NCI-H446 (cell line): ENCODE measurements at places on chromosomes 7 and 10.
A peak's percentile ranks its signal among the peaks of the same experiment; 100 is the strongest.

- DNase-seq: no peak
Observed at GRCh38 chr10:79310200-79310865, 36.9 kb upstream of the PPIF start.

DNA sequence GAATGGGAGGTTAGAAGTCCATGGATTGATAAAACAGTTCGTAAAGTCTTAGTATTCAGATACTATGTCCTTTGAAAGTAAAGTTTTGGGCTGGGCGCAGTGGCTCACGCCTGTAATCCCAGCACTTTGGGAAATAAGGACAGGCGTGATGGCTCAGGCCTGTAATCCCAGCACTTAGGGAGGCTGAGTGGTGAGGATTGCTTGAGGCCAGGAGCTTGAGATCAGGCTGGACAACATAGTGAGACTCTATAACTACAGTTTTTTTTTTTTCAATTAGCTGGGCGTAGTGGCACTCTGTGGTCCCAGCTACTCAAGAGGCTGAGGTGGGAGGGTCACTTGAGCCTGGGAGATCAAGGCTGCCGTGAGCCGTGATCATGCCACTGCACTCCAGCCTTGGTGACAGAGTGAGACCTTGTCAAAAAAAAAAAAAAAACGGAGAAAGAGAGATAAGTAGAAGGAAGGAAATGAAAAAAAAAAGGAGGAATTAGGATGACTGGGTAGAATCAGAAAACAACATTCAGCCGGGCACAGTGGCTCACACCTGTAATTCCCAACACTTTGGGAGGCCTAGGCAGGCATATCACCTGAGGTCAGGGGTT is 25.7 kb upstream of the AGFG2 start:
- no peak for DNase-seq

- no peak for DNase-seq
Observed at GRCh38 chr7:155983176-155983815, 171.0 kb upstream of the SHH start.

GRCh38 chr10:96290368-96291133 is 13.7 kb upstream of the DNTT start:
- DNase-seq: no peak

DNA sequence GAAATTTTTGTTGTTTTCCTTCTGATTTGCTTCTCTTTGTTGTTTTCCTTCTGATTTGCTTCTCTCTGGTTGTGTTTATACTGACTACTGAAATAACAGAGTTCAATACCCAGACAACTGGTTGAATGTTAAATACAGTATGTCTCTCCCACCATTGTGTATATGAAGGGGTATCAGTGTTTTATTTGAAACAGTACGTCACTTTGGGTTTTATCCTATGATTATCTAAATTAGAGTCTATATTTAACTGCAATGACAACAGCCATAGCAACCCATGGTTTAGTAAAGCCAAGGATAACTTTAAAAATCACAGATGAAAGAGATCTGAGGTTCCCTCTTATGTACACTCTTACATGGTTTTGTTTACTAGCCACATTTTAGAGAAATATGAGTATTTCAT is 141.3 kb downstream of the GNAT3 start:
- no peak for DNase-seq

DNA sequence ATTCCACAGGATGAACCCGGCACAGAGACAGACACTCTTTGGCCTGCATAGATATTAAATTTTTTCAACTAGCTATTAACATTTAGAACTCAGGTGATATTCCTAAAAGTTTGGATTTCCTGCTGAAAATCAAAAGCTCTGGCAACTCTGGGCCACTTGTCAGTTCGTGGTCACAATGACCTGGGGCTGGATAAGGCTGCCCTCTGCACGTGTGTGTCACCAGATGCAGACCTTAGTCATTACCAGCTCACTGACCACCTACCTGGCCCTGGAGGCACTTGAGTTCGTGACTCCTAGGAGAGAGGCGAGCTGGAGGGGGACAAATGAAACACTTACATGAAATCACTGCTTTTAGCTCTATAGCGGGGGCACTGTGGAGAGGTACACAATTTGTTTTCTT is 126.5 kb downstream of the HIPK2 start:
- no peak for DNase-seq

GRCh38 chr7:25632616-25633015 is 404.3 kb upstream of the NPVF start:
- no peak for DNase-seq

GRCh38 chr7:43906331-43907010 is at the start of gene URGCP:
Gene URGCP, minus strand, starts transcription at chr7:43906596. Its CDS starts 21 bp downstream, at chr7:43906575.
- no peak for DNase-seq

DNA sequence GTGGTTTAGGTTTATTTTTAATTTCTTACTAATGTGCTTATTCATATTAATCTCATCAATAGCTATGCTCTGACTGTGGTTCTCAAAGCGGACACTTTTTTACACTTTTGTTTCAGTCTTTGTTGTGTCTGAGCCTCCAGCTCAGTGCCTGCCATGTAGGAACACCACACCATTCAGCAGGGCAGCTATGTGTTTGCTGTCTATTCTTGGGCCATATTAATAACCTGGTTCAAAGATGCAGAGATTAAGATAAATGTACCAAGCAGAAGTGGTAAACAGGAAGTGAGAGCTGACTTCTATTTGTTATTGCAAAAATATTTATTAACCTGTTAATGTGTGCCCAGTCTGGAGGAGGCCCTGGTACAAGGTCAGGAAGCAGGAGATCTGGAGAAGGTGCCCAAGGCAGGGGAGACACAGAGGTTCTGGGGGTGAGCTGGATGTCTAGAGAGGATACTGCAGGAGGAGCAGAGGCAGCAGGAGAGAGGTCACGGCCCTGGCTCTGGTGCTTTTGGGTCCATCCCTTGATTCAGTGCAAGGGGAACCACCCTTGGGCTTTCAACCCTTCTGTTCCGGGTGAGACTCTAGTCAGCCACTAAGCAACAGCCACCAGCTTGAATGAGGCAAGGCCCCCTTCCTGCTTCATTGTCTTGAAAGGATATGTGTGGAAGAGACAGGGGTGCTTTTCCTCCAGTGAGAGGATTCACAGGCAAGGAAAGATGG is 1.9 kb downstream of the TBXAS1 start:
- no peak for DNase-seq

- DNase-seq: no peak
Observed at GRCh38 chr10:130636313-130636930, 500.2 kb downstream of the GLRX3 start.

GRCh38 chr7:41241641-41242040 is 461.2 kb downstream of the INHBA start:
- no peak for DNase-seq

- DNase-seq: no peak
Observed at GRCh38 chr7:938546-939185, 15.8 kb downstream of the ADAP1 start.

- no peak for DNase-seq
Observed at GRCh38 chr7:127874951-127875608, 156.2 kb downstream of the LRRC4 start.

DNA sequence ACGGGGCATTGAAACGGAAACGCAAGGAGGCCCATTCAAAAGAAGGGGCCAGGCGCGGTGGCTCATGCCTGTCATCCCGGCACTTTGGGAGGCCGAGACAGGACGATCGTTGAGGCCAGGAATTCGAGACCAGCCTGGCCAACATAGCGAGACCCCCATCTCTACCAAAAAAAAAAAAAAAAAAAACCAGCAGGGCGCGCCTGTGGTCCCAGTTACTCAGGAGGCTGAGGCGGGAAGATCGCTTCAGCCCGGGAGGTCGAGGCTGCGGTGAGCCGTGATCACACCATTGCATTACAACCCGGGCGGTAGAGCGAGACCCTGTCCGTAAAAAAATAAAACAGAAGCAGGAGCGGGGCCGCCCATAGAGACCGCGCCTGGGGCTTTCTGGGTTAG is 396 bp downstream of the PSMG3 start:
- no peak for DNase-seq

- DNase-seq: no peak
Observed at GRCh38 chr7:3154881-3155494, 111.3 kb upstream of the CARD11 start.

DNA sequence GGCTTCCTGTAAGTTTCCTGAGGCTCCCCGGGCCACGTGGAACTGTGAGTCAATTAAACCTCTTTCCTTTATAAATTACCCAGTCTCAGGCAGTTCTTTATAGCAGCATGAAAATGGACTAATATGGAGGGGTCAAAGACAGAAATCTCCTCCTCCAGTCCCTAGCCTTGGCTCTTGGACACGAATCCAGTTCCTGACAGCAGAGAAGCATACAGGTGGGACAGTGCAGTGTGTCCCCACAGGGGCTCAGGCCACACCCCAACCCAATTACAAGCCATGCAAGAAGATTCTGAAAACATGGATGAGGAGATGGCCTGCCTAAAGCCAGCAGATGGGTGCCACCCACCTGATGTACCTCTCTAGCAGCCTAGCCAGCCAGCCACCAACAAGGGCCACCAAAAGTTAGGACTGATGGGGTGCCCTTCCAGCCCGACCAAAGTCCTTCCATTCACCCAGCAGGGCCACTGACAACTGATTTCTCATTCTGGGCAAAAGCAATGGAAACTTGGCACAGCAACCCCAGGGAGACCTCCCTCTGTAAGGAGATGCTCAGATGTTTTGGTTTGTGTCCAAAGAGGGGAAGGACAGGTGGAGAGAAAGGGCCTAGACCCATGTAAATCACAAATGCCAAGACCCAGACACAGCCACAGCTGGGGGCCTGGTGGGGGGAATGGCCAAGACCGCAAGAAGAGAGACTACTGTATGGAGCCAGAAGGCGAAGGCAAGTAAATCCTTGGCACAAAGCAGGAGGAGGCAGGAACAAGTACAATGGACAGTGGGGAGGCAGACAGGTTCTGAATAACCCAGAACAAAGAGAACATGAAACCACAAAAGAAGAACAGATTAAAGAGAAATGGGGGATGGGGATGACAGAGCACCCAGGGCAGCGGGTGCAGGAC is 13.6 kb downstream of the GPRIN2 start:
- peak; percentile 25 for DNase-seq

GRCh38 chr7:48101968-48102367 is 12.9 kb downstream of the UPP1 start:
- no peak for DNase-seq

- no peak for DNase-seq
Observed at GRCh38 chr7:51261950-51262795, 54.4 kb downstream of the COBL start.

DNA sequence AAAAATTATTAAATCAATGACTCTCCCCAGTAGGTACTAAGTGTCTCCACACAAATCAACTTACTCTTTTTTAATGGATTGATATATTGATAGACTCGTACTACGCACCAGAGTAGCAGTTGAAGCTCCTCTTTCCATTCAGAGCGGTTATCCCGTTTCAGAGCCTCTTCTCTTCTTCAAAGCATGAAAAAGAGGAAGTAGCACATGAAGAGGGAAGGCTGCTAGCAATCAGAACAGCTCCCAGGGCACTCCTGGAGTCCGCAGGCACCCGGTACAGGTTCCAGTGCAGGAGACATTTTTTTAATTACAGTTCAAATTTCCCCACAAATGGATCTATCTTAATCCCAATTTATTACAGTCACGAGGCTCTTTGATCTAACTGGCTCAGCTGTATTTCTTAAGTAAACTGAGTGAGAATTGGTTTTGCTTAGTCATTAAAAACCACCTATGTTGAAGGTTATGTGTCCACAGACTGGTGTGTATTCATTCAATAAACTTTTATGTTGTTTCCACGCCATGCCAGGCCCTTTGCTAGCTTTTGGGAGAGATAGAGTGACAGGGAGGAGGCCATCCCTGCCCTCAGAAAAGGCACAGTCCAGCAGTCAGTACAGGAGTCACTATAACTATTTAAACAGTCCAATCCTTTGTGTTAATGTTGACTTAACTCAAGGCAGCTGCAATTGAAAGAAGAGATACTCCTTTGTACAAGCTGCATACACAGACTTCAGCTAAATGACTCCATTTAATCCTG is 32.1 kb upstream of the CALN1 start:
- no peak for DNase-seq

- no peak for DNase-seq
Observed at GRCh38 chr10:49649936-49650723, 29.3 kb upstream of the C10orf53 start.

DNA sequence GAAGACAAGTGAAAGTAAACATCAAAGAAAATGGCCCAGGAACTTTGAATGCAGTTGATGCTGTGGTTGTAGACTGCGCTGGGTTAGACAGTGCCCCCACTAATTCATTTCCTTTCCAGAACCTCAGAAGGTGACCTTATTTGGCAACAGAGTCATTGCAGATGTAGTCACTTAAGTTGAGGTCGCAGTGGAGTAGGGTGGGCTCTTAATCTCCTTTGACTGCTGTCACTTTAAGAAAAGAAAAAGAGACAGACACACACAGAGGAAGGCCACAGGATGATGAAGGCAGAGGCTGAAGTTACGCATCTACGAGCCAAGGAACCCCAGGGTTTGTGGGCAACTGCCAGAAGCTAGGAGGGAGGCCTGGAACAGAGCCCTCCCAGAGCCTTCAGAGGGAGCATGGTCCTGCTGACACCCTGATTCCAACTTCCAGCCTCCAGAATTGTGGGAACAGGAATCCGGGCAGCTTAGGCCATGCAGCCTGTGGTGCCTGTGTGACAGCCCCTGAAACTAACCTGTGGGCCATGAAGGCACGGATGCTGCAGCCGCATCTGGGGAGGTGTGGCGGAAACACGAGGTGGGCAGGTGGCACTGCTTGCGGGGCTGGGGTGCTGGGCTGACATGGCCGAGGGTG is 107.6 kb downstream of the PRKAG2 start:
- no peak for DNase-seq

DNA sequence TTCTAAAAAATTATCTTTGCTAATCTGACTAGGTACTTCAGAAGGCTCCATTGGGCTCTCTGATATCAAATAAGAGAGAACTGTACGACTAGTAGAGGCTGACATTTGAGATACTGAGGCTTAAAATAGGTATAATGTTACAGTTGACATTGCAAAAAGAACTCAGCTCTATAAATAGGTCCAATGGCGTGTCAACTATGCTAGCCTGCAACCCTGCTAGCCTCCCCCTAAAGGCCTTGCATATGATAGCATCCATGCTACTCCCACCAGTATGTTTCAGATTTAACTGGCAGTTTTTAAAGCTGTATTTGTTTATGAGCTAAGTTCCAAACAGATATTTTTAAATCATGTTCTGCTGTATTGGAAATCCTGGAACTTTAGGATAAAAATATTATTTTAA is at the start of gene PPP1R3A:
Gene PPP1R3A, minus strand, starts transcription at position 64 of the 400 bp plus-strand sequence. Its CDS starts 13 bp downstream, at position 51.
- no peak for DNase-seq

DNA sequence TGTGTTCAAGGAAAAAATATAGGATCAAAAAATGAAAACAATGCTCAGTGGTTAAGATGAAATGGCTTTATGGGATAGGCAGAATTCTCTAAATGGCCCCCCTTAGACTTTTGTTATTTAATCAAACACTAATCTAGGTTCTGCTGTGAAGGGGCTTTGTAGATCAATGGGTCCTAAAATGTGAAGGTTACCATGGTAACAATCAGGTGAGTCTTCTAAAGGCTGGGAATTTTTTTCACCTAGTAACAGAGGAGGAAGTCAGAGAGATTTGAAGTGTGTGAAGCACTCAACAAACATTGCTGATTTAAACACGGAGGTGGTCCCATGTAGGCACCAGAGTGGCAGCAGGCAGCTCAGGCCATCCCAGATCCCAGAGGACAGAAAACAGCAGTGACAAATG is 11.1 kb downstream of the OR2A14 start:
- no peak for DNase-seq
